ENCODE measurements at places on chromosomes 12 and 14.

DNA sequence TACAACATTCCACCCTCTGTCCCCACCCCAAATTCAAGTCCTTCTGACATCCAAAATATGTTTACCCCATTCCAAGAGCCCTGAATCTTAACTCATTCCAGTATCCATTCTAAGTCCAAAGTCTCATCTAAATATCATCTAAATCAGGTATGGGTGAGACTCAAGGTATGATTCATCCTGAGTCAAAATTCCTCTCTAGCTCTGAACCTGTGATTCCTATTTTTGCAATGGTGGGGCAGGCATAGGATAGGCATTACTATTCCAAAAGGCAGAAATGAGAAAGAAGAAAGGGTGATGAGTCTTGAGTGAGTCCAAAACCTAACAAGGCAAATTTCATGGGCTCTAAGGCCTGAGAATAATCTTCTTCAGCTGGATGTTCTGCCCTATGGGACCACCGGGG, 140.3 kb upstream of the FAR2 start:
- no peak for DNase-seq

GRCh38 chr12:130119241-130119861, 42.9 kb upstream of the FZD10 start:
- DNase-seq: no peak

DNA sequence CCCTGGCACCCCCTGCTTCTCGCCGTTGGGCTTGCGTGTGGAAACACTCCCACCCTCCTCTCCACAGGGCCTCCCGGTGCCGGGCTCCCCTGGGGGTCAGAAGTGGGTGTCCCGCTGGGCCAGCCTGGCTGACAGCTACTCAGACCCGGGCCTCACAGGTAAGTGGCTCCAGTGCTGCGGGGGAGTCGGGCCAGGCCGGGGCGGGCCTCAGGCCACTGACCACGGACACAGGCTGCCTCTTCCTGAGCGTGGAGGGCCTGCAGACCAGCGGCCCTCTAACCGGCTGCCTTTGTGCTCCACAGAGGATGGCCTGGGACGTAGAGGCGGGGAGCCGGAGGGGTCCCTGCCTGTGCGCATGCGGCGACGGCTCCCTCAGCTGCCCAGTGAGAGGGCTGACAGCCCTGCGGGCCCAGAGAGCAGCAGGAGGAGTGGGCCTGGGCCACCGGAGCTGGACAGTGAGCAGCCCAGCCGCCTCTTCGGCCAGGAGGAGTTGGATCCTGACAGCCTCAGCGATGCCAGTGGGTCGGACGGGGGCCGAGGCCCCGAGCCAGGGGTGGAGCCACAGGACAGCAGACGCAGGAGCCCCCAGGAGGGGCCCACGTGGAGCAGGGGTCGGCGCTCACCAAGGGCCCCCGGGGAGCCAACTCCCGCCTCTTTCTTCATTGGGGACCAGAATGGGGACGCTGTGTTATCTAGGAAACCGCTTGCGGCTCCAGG, 21.1 kb downstream of the CEP170B start:
- DNase-seq: no peak

GRCh38 chr12:103561174-103561573, 25.9 kb upstream of the STAB2 start:
- DNase-seq: no peak

DNA sequence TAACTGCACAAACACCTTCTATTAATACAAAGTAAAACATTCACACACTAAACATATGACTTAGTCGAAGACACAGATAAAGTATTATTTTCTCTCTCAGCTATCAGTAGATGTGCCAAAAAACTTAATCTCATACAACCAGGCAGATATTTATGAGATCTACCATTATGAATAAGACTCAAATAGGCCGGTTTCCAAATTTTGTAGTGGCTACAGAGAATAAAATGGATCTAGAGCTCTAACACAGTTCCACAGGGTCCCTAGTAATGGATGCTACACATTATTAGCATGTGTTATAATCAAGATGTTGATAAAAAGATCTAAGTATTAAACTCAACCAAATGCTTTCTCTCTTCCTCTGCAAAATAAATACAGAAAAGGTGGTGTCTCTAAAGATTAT, 10.4 kb downstream of the SAV1 start:
- no peak for DNase-seq

Measured in NCI-H1092 (cell line).